Activated T-cell treated with anti-CD3 and anti-CD28 coated beads, Interleukin-2, amount 50 U/mL, for 72 hours (primary cell): ENCODE measurements at places on chromosomes 4 and X.

- no peak for DNase-seq
These were observed 612.2 kb downstream of the DMD start for GRCh38 chrX:32599156-32599555.

- no peak for DNase-seq
These were observed 813 bp upstream of the APBB2 start for GRCh38 chr4:41215155-41215554.

DNA sequence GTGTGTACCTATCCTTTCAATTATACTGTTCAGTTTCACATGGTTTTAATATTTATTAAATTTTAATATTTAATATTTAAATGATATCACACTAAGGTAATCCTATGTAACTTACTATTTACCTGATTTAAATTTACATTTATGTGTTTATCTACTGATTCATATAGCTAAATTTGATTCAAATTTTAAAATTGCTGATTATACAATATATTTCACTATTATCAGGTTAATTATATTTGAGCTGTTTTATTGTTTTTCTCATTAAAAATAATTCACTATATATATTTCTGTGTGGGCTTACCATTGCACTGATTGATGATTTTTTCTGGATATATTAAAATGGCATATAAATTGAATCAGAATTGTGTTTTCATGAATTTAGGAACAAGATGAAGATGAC is 1923.5 kb downstream of the STIM2 start:
- no peak for DNase-seq

DNA sequence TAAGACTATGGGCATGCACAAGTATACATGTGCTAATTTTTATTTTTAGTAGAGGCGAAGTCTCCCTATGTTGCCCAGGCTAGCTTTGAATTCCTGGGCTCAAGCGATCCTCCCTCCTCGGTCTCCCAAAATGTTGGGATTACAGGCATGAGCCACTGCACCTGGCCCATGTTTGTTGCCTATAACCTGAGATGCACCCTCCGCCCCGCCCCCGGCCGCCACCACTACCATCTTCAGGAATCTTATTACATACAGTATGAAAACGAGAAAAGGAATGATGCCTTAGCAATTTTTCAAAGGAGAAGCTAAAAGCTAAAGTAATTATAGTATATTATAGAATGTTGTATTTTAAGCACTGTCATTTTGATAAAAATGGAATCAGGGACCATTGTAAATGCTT is 61.2 kb downstream of the POU4F2 start:
- no peak for DNase-seq

DNA sequence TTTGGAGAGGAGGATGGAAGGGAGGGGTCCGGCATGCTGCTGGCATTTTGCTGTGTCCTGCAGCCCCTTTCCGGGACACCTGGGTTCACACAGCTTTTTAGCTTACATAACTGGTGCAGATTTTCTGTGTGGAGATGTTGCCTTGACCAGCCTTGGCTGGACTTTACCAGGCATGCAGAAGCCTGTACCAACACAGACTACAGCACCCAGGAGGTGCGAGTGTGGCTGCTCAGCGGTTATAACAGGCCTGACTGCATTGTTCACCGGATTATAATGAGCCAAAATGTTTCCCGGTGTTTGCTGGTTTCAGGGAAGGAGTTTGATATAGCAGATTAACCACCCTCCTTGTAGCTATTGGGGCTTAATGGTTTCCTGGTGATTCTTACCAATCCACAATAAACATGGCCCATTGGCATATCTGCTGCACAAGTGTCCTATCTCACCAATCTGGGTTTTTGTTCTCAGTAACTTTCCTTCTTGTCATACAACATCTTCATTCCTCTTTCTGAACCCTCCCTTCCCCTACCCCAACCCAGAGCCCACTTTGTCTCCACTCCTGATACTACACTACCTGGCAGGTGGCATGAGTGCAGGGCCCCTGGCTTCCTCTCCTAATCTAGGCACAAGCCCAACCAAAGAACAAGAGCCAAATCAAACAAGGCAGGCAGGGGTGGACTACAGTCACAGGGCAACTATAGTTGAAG is 3.9 kb downstream of the RPL10 start:
- DNase-seq = no peak

GRCh38 chr4:40804598-40804997 is 54.8 kb downstream of the NSUN7 start:
- DNase-seq = no peak

GRCh38 chr4:85933291-85933640 is 426.6 kb downstream of the MAPK10 start:
- DNase-seq = no peak

DNA sequence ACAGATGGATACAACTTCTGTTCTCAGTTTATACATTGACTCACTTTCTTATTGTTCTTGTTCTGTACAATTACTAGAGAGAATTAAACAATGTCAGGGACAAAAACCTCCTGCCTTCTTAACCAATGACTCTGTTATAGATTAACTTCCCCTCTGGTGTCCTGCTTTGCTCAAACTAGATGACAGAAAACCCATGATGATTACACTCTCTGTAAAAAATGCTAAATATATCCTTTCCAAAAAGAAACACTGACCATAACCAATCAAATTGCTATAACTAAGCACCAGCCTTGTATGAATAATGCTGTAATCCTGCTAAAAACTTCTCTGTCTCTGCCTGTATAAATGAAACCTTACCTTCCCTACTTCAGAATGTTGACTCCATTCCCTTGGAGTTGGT is 29.8 kb upstream of the IL13RA2 start:
- no peak for DNase-seq

GRCh38 chrX:153397256-153397960 is 3.7 kb downstream of the PNMA6E start:
- DNase-seq = no peak

DNA sequence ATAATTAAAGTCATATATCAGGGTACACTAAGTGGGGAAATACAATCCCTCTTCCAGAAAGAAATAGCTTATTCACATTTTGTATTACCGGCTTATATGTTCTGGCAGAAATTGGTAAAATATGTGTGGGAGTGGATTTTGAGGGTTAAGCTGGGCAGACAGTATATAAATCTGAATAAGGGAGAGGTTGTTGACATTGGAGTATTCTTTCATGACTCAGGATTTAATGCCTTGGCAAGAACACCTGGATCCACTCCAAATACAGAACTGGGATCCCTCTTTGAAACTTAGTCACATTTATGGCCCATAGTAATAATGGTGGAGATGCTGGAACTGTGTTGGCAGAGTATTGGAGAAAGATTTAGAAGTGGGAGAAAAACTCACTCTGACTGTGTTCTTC is 54.3 kb upstream of the TET2 start:
- DNase-seq = no peak

DNA sequence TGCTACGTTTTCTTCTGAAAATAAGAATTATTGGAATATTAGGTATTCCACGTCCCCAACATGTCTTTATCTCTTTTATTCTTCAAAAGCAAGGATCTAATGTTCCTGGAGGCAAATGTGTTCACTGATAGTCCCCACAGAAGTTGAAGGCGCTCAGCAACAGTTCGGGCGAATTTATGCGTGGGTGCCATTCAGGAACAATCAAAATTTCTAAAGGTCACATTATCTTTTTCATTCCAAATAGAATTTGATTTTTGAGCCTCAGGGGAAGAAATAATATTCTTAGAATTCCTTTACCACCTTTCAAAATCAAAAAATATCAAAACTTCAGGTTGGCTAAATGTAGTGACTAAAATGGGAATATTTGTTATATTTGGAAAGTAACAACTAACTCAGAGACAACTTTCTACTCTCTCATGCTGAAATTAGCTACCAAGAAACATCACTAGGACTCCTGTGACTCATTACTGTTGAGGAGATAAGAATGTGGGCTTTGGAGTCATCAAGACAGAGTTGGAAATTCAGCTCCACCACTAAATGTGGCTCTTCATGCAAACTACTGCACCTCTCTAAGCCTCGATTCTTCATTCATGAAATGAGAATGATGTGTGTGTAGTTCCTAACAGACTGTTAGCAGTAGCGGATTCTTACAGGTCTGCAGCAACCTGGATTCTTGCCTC is 72.3 kb upstream of the KIT start:
- DNase-seq = no peak

- peak; percentile 0 for DNase-seq
These were observed 997.4 kb upstream of the PRKX start for GRCh38 chrX:4710618-4711433.

DNA sequence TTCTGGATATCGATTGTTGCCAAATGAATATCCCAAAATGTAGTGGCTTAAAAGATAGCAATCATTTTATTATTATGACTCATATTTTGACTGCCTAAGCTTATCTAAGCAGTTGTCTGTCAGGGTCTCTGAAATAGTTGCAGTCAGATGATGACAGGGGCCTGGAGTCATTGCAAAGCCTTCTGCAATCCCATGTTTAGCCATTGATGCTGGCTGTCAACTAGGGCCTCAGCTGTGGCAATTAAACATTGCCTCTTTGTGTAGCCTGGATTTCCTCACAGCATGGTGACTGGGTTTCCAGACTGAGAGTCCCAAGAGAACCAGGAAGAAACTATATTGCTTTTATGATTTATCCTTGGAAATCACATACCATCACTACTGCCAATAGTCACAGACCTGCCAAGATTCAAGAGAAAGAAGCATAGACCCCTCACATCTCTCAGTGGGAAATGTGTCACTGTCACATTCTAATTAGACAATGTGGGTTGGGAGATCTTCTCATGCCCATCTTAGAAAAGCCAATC is 227.3 kb upstream of the NOCT start:
- DNase-seq = no peak

DNA sequence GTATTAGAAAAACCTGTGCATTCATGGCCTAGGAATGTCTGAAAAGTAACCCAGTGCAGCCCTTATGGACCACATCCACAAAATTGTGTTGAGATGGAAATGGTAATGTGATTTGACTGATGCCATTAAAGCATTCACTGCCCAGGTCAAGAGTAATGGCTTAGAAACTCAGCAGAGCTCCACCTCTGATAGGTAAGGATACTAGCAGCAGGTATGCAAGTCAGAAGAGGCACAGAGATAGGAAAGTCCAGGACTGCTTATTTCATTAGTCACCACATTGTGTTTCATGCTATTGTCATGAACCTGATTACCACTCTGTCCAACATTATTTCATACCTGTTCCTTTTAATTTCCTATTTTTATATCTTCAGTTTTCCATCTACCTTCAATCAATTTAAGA is 2042.2 kb downstream of the ARAP2 start:
- no peak for DNase-seq

DNA sequence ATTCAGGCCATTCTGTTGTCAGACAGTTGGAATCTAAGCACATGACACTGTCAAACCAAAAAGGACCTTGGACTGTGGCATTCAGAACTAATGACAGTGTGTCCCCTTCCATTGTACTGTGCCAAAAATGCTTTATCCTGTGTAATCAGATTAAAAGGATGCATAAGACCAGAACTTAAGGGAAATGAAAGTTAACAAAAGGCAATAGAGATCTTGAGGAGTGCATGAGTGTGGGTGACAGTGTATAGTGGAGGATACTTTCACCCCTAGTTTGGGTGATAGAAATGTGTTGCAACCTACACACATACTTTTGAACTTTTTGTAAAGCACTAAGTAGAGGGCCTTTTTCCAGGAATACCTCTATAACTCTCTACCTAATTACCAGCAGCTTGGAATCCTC is 4.5 kb downstream of the CYSLTR1 start:
- no peak for DNase-seq

- DNase-seq = no peak
These were observed 930.7 kb upstream of the HS3ST1 start for GRCh38 chr4:12359420-12359819.

- no peak for DNase-seq
These were observed 11.1 kb downstream of the SLC25A43 start for GRCh38 chrX:119410027-119410819.

DNA sequence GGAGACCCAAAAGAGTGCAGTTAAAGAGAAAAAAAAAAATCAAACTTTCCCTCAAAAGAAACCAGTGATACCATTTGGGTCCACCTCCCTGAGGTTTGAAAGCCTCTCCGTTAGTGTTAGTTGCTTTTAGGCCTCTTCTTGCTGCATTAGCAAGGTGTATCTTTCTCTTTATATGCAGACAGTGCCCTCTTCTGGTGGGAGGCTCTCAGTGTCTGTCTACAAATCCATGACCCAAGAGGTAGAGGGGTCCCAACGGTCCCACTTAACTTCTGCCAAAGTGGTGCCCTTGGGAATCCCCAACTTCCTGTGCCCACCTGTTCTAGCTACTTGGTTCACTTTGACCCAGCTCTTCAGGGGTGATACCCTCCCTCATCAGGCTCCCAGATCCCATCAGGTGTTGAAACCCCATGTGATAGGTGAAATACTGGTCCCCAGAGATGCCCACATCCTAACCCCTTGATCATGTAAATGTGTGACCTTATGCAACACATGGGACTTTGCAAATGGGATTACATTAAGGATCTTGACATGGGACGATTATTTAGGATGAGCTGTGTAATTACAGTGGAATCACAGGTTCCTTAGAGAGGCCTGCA is 63.7 kb upstream of the CD99 start:
- peak; percentile 64 for DNase-seq

DNA sequence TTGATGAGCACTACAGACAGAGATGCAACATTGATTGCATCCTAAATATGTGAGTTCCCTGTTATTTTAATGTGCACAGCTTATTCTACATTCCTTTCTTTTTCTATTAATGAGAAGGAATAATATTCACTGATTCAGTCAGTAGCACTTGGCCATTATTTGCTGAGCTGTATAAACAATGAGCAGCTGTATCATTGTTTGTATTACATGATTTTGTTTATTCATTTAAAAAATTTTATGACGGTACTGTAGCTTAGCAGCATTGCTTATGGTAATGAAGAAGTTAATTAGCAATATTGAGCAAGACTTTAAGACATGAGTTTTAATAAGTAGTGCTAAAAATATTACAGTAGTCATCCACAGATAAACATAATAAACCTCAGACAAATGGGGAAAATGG is 582.0 kb downstream of the ADGRL3 start:
- no peak for DNase-seq

GRCh38 chrX:79325263-79325958 is 41.7 kb downstream of the ITM2A start:
- peak; percentile 20 for DNase-seq

- no peak for DNase-seq
These were observed 538.1 kb downstream of the PPP4R3C start for GRCh38 chrX:26925088-26925487.

- no peak for DNase-seq
These were observed 178 bp downstream of the NELFA start for GRCh38 chr4:2008671-2008920.

DNA sequence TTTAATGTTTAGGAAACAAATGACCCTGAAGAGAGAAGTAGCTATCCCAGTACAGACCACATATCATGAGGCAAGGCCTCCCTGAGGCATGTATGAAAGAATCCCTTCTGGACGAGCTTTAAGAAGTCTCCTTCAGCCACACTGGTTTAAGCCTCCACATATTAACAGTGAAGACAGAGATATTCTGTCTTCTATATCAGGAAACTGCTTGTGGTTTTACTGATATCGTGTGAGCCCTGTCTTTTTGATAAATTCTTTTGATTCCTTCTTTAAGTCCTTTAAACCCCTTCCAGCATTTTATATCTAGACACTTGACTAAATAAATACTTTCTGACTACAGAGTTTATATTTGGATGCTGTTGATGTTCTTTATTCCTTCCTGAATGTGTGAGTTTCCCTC is 45.9 kb upstream of the GPC4 start:
- no peak for DNase-seq

- DNase-seq = no peak
These were observed 48.5 kb downstream of the APOOL start for GRCh38 chrX:85052205-85052604.
